WTC11 (cell line): ENCODE measurements at places on chromosomes 7 and 10.
A peak's percentile ranks its signal among the peaks of the same experiment; 100 is the strongest.

DNA sequence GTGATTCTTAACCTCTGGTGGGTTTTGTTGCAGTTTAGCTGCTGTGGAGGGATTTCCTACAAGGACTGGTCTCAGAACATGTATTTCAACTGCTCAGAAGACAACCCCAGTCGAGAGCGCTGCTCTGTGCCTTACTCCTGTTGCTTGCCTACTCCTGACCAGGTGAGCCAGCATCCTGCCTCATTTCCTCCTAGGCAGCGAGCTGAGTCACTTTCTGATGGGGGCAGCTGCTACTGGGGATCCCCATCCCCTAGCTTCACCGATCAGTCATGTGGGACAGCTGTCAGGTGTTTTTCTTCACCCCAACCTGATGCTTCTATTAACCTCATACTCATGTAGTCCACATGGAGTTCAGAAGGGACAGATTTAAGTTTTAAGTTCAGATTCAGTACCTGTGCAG, 21.7 kb upstream of the SMO start:
- DNase-seq = no peak

GRCh38 chr7:150648353-150649079, 16.3 kb upstream of the GIMAP6 start:
- DNase-seq = no peak

- no peak for DNase-seq
Observed at GRCh38 chr10:16259726-16260125, 177.1 kb upstream of the PTER start.

DNA sequence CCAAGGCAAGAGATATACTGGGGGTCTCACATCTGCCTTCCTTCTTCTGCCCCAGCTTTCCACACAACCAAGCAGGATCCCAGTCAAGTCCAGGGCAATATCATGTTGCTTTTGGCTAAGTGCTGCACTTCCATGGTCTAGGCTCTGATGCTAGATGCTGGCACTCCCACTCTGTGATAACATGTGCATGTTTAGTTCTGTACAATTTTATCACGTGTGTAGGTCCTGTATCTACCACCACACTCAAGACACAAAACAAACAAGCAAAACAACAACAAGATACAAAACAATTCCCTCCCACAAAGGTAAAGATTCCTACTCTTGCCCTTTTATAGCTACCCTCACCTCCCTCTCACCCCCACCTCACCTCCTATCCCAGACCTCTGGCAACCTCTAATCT, 105.6 kb upstream of the HABP2 start:
- DNase-seq = no peak

DNA sequence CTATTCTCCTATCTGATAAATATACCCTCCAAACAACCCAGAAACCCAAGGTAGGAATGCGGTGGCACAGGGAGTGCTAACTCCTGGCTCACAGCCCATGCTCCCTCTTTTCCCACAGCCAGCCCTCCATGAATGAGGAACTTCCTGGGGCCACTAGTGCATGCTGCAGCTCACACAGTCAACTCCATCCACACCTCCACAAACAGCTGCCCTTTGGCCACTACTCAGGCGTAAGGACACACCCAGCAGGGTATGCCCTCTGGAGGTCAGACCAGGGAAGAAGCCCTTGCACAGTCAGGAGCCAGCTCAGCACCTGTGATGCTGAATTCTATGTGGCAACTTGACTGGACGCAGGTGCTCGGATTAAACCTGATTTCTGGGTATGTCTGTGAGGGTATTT, 85.2 kb upstream of the PIK3CG start:
- DNase-seq = peak; percentile 64

DNA sequence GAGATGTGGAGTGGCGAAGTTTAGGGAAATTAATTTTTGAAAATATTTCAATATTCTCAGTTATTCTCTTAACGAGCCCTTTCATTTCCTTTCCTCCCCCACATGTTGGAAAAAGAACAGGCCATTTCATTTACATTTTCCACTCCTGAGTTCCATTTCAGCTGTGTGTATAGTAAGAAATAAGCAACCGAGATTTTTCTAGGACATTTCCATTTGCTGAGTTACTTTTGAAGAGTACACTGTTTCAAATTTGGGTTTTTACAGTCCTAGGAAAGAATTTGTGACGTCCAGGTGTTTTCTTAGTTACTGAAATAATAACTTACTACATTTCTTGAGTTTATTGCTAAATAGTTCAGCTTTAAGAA, 1.2 kb downstream of the SEPTIN7 start:
- no peak for DNase-seq

- no peak for DNase-seq
Observed at GRCh38 chr10:14660831-14661230, 113.9 kb downstream of the FAM107B start.

DNA sequence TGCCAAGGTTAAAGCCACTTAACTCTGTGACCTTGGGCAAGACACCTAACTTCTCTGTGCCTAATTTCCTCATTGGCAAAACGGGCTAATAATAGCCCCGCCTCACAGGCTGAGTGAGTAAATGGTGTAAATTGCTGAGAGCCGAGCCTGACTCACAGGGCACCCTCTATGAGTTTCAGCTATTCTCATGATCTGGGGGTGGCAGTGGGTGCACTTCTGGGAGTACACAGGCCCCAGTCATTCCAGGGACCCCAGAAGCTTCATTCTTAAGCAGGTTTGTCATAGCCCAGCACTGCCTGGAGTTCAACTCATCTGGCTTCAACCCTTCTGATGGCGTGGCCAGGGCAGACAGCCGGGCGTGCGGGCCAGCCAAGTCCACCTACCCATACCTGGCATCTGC, 137.2 kb downstream of the GRID1 start:
- DNase-seq = no peak

GRCh38 chr10:24305551-24306506, 96.9 kb downstream of the KIAA1217 start:
- DNase-seq = no peak

DNA sequence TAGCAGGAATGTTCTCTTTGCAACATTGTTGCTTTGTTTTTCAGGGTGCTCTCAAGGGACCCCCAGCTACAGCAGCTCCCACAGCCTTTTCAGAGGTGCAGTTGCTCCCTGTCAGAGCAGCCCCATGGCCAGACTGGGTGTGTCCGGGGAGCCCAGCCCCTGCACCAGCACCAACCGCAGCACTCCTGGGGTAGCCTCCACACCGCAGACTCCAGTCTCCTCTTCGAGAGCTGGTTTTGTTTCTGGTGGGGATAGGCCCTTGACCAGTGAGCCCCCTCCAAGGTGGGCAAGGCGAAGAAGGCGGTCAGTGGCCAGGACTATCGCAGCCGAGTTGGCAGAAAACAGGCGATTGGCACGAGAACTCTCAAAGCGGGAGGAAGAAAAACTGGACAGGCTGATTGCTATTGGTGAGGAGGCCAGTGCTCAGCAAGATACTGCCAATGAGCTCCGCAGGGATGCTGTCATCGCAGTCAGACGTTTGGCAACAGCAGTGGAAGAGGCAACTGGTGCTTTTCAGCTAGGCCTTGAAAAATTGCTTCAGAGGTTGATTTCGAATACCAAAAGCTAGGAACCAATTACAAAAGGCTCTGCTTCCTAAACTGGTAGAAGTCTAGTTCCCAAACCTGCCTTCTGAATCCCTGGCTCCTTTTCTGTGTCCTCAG, 5.4 kb downstream of the HSPA14 start:
- no peak for DNase-seq

GRCh38 chr7:131268906-131269305, 58.8 kb upstream of the MKLN1 start:
- no peak for DNase-seq

- no peak for DNase-seq
Observed at GRCh38 chr10:79245539-79246208, 101.6 kb upstream of the PPIF start.

- no peak for DNase-seq
Observed at GRCh38 chr7:129143724-129144094, 798 bp upstream of the TSPAN33 start.

- DNase-seq = no peak
Observed at GRCh38 chr7:106493041-106493731, 167.8 kb downstream of the CCDC71L start.

DNA sequence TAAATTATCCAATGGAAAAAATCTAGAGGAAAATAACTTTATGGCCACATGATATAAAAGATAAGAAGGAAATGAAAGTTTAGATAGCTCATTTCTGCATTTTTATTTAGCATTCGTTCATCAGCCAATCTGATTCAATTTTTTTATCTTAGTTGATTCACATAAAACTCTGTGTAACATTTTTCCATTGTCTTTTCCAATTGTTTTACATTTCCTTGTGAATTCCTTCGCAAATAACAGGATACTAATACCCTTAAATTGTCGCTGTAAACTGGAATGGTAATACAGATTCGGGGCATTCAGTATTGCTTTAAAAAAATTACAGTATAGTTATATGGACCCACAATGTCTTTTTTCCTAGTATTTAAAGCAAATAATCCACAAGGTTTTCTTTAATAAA, 136.4 kb downstream of the CUBN start:
- DNase-seq = no peak

GRCh38 chr10:5888843-5889623, 660 bp downstream of the ANKRD16 start:
- peak; percentile 60 for DNase-seq

GRCh38 chr10:79424221-79425073, 21.0 kb downstream of the ZCCHC24 start:
- no peak for DNase-seq

- DNase-seq = no peak
Observed at GRCh38 chr7:157414702-157415096, 77.9 kb downstream of the DNAJB6 start.

DNA sequence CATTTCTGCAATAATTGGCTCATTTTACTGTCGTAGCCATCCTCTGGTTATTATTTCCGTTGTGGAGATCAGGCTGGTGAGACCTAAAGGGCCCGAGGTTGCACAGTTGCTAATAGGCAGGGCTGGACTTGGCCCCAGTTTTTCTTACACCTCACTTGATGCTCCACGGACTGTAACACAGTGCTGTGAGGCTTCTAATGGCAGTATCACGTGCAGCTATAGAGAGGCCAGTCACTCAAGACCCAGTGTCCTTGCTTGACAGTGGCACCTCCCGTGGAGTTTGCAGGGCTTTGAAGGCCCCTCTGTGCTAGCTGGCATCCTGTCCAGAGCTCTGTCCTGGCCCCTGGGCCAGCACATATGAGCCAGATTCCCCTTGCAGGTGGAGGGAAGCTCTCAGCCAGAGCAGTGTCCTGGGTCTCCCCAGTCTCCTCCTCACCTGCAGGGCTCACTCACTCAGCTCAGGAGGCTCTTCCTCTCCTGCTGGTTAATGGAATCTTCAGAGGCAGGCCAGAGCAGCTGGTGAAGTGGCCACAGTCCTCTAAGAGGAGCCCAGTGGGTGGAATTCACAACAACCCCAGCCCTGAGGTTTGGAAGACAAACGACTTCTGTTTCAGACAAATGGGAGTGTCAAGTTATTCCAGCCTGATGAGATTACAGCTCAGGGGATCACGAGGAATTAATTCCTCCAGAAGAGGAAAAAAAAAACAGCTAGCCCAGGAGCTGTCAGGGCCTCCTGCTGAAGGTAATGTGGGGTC, 114.2 kb upstream of the FAM180A start:
- no peak for DNase-seq

GRCh38 chr10:3131098-3131497, 41.5 kb downstream of the PITRM1 start:
- no peak for DNase-seq

DNA sequence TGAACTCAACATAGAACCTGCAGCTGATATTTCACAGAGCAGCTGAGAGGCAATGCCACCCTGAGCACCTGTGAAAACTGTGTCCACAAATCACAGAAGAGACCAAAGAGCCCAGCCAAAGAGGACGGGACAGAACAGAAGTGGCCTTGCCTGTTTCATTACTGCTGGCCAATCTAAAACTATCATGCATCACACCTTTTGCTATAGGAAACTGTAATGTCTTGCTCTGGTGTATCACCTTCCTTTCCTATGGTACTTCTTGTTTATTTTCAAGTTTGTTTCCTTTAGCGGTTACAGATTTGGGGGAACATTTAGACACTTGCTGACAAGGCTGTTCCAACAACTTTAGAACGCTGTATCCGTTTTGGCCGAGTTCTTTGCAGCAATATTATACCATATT, 80.3 kb downstream of the PIP4K2A start:
- no peak for DNase-seq

DNA sequence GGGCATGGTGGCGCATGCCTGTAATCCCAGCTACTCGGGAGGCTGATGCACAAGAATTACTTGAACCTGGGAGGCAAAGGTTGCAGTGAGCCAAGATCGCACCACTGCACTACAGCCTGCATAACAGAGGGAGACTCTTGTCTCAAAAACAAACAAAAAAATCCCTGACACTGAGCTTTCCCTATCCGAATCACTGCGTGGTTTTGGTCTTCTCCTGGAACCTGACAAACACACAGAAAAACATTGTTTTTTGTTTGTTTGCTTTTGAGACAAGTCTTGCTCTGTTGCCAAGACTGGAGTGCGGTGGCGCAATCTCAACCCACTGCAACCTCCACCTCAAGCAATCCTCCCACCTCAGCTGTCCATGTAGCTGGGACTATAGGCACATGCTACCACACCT, 50.4 kb upstream of the PTPRN2 start:
- DNase-seq = no peak

DNA sequence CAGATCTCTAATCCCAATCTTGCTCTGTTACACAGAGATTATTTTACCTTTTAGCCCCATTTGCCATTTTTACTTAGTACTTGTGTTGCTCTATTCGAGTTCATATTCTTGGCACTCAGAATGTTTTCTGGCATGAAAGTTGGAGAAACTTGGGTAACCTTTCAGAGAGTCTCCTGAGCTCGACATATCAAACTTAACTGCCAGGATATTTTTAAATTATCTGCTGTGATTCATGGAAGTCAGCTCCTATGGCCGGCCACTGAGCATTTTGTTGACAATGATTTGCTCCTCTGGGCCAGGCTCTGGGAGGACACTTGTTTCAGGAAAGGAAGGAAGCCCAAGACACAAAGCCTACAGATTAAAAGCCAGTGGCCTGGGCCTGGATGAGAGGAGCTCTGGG, 396.7 kb downstream of the TNS3 start:
- no peak for DNase-seq

DNA sequence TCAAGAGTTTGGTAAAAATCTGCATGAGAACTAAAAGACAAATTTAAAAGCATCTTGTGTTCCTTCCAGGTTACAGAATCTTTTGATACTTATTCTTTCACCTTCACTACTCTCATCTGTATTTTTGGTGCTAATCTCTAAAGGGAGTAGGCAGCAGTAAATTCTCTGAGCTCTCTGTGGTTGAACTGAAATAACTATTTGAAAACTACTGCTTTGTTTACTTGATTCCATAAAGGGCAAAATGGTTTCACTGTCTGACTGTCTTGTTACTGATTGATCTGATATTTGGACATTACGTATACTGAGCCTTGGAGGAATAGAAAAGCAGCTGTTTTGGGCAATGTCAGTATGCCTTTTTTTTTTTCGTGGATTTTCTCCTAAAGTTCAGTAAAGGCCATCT, 103.3 kb downstream of the CHRM2 start:
- no peak for DNase-seq
